ENCODE measurements at places on chromosomes 3 and 15.

- DNase-seq: no peak
Observed at GRCh38 chr3:165466856-165467255, 270.7 kb upstream of the SLITRK3 start.

GRCh38 chr3:67361323-67361722 lies 293.1 kb downstream of the SUCLG2 start:
- DNase-seq: no peak

DNA sequence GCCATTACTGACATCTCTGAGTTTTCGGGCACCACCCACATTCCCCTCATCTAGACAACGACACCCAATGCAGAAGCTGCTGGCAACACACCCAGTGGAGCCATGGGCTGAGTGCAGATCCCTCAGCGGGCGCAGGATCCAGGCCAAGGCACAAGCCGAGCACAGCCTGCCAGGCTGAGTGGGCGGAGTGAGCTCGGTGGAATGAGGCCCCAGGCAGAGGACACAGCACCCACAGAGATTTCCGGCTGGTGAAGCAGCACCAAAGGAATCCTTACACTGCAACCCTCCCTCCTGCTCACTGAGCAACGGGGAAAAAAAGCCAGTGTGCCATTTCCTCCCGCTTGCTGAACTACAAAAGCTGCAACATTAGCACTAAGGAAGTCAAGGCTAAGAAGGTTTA lies 34.3 kb downstream of the ZMAT3 start:
- peak; percentile 95 for DNase-seq

DNA sequence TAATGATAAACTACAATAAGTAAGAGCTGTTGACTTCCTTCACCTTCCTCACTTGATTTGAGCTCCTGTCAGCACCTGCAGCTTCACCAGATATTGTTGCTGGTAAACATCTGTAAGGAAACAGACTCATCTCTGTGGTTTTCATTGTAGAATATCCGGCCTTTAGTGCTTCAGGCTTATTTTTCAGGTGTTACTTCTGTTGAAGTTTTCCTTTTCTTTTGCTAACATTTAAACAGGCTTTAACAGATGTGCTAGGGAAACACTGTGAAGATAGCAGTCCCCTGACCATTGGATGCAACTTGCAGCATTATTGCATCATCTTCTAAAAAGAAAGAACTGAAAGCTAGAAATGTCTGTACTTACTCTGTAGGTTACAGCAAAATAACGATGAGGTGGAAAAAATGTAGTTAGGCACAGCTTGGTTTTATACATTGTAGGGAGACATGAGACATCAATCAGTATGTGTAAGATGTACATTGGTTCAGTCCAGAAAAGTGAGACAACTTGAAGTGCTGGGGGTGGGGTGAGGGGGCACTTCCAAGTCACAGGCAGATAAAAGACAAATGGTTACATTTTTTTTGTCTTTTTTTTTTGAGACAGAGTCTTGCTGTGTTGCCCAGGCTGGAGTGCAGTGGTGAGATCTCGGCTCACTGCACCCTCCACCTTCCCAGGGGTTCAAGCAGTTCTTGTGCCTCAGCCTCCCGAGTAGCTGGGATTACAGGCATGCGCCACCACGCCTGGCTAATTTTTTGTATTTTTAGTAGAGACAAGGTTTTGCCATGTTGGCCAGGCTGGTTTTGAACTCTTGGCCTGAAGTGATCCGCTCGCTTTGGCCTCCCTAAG lies 10.2 kb downstream of the EDEM1 start:
- peak; percentile 39 for DNase-seq

- no peak for DNase-seq
Observed at GRCh38 chr15:52975941-52976449, 185.9 kb upstream of the ONECUT1 start.

DNA sequence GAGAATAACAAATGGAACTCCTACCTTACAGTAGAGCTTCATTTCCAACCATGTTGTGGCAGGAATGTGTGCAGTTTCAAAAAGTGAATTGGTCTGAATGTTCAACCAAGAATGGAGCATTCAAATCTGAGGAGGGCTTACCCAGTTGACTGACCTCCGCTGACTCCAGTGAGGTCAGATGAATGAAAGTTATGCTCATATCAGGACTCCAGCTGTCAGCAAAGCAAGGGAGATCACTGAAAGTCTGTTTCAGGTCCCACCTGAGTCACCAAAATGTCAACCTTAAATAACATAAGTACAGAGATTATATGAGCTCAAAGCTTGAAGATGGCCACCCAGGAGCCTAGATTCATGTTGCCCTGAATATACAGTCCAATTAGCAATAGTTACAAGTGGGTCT lies 473.5 kb downstream of the RBMS3 start:
- DNase-seq: no peak

DNA sequence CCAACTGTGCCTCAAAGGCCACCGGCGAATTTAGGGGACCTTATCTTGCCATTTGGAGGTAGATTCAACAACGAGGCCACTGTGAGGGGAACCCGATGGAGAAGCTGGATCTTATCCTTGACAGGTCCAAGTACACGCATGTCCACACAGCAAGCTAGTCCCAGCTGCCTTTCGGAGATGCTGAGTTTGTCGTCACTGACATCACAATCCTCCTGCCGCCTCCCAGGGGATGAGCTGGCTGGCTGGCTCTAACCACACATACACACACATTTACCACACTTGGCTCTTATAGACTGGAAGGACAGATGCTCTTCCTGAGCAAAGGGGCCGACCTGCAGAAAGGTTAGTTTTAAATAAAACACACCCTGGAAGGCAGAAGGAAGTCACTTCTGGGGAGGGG lies 176.3 kb downstream of the STT3B start:
- no peak for DNase-seq

DNA sequence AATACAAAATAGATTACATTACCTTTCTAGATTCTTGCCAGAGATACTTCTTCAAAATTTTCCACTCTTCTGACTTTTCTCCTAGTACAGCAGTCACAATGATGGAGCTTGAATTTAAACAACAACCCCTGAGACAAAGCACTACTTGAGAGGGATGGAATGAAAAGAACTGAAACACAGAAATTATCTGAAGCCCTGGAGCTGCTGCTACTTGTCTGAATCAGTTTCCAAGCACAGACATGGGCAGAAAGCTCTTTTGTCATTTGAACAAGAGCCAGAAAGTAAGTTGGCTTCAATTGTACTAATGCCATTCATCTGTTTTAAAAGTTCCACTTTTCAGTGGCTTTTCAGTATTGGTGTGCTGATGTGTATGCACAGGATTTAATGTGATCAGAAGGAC lies 718.5 kb upstream of the ARPP21 start:
- DNase-seq: no peak

DNA sequence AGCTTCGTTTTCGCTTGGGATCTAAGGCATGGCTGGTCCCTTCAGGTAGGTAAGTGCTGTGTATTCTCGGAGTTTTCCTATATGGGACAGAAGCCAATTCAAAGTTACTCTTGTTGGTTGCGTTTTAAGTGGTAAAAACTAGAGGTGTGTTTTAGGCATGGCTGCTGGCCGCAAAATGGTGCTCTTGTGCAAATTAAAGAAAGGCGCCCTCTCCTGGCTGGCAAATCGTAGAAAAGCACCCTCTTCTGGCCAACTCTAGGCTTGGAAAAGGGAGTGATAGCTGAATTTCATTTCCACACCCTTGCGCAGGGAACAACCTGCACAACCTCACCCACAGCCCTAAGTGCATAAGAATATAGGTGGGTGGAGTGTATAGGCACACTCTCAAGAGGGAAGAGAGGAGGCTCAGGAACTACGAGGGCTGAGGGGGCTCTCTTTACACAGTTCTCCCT lies 23.5 kb downstream of the DRD3 start:
- peak; percentile 59 for DNase-seq

DNA sequence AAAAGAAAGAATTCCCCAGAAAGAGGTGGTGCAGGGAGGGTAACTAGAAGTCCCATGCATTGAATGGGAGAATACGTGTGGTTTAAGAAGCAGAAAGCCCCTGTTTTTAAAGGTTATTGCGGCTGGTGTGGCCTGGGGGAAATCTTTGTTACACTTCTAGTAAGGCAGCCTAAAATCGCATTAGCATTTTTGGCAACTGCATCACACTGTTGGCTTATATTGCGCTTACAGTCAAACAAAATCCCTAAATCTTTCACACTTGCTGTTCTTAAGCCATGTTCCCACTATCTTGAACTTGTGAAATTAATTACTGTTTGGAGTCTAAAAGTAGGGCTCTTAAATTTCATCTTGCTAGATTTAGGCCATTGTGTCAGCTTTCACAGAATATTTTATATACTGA lies 66.0 kb upstream of the GOLIM4 start:
- no peak for DNase-seq

DNA sequence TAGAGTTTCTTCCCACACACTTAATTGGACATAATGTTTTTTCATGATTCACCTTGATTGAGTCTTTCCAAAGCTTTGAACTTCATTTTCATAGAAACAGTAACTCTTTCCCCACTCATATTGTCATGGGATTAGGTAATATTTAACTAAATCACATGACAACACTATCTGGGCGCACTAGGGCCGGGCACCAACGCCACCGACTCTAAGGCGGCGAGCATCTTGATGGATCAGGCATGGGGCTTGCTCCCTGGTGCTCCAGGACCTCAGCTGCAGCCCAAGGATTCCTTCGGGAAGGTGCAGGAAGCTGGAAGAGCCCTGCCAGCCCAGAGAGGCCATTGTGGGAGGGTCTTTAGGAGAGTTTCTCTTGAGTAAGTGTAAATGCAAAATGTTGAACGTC lies 193.1 kb upstream of the UBE3A start:
- no peak for DNase-seq

- no peak for DNase-seq
Observed at GRCh38 chr15:89784686-89784960, 8.5 kb downstream of the MESP2 start.

- DNase-seq: peak; percentile 3
Observed at GRCh38 chr3:162489853-162490252, 993.2 kb downstream of the OTOL1 start.

DNA sequence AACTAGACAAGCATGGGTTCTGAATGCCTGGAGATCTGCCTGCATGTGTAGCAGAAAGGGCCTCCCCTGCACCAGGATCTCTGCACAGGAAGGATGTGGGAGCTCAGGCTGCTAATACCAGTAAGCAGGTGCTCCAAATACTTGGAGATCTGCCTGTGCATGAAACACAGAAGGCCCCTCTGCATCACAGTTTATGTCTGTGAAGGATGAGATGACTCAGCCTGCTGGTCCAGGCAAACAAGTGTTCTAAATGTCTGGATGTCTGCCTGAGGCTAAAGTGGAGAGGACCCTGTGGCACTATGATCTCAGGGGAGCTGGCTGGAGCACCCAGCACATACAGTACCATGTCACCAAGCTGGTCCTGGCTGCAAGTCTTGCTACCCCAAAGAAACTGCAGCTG lies 678.8 kb downstream of the MCTP2 start:
- no peak for DNase-seq

DNA sequence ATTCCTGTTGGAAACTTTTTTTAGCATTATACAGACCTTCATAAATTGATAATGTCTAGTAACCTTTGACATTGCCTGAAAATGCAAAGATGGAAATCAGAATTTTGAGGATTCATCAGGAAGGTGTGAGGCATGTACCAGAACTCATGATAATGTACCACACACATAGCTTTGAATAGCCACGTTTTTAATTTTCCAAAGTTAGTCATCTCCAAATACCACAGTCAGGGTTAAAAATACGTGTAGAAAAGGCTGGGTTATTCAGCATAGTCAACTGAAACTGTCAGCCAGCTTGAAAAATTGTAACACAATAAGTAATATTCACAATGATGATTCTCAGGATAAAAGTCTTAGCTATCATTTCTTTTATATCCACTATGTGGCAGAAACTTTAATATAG lies 102.0 kb upstream of the THRB start:
- DNase-seq: no peak

DNA sequence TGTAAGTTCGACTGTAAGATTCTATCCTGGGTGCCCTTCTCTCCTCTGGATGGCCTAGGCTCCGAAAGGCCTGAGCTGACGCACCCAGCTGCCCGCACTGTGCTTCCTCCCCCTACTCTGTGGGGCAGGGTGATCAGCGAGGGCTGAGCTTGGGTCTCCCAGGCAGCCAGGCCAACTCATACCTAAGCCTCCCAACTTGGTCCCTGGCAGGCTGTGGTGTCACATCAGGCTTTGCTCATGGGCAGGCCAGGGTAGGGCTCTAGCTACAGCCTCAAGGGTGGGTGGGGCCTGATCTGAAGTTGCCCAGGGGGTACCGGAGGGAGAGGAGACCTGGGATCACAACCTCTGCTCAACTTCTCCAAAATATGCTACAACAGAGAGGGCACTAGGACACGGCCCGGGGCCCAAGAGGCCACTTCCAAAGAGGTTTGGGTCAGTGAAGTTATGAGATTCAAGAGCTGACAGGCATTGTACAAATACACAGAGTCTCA lies 123.1 kb downstream of the ADCY5 start:
- DNase-seq: no peak

DNA sequence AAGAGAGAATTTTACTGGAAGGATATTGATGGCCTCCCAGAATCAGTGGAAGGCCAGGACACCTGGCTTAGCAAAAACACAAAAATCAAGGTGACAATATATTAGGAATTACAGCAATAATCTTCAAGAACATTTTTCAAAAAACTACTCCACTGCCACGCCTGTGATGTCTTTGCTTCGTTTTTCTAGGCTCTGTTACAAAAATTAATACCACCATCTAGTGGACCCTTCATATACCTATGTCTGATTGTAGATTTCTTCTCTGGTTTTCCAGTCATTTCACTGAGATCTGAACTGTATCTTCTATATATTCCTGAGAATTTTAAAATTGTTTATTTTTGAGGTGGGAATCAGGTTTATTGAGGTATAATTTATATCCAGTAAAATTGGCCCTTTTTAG lies 5.6 kb upstream of the SLC33A1 start:
- DNase-seq: peak; percentile 40

DNA sequence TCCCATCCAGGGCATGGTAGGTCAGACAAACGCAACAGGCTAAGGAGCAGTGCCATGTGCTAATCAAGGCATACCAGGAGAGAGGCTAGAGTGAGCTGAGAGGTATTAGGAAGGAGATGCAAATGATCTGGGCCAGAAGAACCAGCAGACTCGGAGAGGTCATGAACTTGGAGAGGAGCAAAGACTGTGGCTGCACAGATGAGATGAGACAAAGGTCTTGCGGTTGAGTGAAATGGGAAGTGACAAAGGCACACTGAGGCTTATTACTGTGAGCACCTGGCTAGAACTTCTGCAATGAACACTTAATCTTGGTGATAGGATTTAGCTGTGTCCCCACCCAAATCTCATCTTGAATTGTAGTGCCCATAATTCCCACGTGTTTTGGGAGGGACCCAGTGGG lies 380.2 kb downstream of the ULK4 start:
- no peak for DNase-seq

GRCh38 chr3:128133273-128133883 lies 9.8 kb upstream of the RUVBL1 start:
- peak; percentile 59 for DNase-seq

DNA sequence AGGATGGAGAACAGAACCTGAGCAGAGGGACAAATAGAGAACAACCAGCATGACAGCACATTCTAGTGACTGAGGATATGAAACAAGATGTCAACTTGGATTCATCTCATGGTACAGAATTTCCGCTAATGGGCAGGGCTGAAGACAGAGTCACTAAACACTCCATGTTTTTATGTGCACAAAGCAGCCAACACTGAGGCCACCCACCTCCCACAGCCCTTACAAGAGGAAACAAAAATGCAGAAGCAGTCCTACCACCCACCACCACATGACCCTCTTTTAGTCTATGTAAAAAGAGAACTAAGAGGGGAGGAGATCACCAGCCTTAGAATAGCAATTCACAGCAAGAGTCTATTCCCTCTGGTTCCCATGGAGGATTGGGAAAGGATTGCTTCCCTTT lies 131.4 kb upstream of the UBE2E2 start:
- DNase-seq: no peak

GRCh38 chr15:70531576-70531975 lies 231.8 kb downstream of the UACA start:
- DNase-seq: no peak

- no peak for DNase-seq
Observed at GRCh38 chr3:18806633-18807032, 341.7 kb upstream of the KCNH8 start.
